Activated gamma-delta T cell (primary cell): ENCODE measurements at places on chromosomes 5 and 9.

DNA sequence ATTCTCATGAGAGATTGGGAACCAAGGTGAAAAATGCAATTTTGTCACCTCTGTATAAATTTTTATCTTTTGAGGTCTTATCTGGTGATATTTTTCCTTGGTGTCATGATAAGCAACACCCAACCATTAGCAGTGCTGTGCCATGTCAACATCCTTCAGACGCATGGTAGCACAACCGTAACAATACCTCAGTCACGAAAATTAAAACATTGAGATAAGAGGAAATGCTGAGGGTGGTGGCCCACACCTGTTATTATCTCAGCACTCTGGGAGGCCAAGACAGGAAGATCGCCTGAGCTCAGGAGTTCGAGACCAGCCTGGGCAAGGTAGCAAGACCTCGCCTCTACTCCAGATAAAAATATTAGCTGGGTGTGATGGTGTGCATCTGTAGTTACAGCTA is 32.7 kb downstream of the SLC46A2 start:
- DNase-seq: no peak

DNA sequence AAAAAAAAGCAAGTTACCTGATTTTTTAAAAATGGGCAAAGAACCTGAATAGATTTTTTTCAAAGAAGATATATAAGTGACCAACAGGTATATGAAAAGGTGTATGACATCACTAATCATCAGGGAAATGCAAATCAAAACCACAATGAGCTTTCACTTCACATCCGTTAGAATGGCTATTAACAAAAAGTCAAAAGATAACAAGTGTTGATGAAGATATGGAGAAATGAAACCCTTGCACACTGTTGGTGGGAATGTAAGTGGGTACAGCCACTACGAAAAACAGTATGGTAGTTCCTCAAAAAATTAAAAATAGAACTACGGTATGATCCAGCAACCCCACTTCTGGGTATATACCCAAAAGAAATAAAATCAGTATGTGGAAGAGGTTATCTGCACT is 134.8 kb downstream of the UGCG start:
- DNase-seq: no peak

DNA sequence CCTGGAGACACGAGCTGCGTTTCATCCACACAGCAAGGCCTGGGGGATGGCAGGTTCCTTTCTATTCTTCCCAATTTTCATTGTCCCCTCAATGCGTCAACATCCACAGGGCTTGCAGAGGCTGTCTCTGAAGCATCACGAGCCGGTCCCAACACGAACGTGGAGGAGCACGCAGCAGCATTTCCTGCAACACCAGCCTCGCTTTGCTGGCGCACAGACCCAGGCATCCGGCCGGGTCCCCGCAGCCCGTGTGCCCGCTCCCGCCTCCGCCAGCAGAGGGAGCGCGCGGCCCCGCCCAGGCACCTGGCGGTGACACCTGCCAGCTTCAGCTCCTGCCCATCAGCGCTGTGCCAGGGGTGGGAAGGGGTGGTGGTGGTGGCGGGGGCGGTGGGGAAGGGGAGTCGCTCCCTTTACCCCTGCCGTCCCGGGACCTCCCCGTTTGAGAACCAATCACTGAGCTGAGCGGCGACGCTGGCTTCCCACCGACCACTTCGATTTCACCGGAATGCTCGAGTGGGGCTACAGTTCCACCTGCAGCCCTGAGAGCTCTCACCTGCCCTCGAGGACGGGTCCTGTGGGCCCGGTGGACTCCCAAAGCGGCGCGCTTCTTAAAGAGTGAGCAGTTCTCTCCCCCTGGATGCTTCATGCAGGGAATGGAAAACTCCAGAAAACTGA is 464.5 kb downstream of the ICE1 start:
- no peak for DNase-seq

- no peak for DNase-seq
These were observed 5.5 kb downstream of the PDLIM4 start for GRCh38 chr5:132262882-132263547.

DNA sequence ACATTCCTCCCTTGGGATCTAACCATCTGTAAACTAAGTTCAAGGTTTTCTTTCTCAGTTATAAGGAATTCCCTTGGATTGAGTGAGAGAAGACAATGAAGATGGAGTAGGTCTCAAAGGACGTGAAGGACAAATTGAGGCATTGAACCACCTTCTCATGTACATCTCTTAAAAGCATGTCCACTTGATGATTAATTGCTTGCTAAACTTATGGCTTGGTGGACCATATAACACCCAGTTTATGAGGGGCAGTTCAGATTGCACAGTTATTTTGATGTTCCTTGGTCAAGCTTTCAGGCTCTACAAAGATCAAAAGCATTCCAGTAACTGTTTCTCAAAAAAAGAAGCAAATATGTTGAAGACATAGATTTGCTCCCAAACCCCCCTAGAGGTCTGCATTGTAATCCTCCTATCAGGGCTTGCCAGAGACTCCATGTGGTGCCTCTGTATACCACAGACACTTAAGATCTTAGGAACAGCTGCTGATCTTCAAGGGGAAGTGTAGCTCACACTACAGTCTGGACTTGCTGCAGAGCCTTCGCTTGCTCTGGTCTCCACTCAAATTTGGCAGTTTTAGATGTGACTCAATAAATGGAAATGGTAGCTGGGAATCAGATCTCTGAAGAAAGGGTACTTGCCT is 56.9 kb upstream of the ALDH1A1 start:
- DNase-seq: no peak

DNA sequence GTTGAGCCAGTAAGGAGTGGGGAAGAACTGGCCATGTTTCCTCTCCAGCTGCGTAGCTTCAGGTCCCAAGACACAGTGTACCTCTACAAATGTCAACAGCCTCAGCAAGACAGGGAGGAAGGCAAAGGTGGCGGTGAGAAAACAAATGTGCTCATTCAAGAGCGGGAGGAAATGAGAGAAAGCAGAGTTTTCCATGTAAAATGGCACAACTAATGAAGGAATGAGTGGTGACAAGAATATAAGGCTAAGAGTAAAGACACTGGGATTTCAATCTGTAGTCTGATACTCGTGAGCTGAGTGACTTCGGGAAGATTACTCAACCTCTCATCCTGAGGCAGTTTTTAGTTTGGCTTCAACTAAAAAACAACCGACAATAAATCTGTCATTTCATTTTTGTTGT is 67.6 kb downstream of the DPYSL3 start:
- DNase-seq: no peak

DNA sequence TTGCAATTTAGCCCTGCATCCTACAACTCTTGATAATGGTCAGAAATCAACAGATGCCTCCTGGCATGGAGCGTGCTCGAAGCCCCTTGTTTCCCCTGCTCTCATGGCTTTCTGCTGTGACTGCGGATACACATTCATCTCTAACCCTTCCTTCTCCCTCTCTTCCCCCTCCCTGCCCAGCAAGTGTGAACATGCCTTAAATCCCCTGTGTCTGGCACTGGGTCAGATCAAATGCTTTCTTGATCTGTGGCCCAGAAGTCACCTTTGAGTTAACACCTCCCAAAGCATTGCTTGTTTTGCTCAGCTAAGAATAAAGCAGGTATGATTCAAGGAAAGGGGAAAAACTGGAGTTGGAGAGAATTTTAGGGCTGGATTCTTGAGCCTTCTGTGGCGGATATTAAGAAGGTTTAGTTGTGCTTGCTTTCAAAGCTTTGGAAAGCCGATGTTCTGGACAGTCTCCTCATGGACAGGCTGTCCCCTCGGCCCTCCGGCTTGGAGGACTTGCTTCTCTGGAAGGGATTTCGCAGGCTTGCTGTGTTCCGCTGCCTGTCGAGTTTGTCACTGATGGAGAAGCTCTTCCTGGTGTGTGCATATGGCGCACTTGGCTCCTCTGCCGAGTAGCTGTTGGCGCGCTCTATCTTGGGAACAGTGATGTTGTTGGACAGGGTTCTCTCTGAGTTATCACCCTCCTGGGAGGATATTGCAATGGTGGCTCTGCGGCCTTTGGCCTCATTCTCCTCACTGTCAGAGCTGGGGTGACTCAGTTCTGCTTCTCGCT is 121.3 kb upstream of the KLF9 start:
- no peak for DNase-seq

- DNase-seq: no peak
These were observed 39.4 kb upstream of the MAP1B start for GRCh38 chr5:72067682-72068470.

- no peak for DNase-seq
These were observed 897.5 kb downstream of the TLE1 start for GRCh38 chr9:80791836-80792235.

GRCh38 chr5:988322-988721 is 20.3 kb upstream of the NKD2 start:
- no peak for DNase-seq

DNA sequence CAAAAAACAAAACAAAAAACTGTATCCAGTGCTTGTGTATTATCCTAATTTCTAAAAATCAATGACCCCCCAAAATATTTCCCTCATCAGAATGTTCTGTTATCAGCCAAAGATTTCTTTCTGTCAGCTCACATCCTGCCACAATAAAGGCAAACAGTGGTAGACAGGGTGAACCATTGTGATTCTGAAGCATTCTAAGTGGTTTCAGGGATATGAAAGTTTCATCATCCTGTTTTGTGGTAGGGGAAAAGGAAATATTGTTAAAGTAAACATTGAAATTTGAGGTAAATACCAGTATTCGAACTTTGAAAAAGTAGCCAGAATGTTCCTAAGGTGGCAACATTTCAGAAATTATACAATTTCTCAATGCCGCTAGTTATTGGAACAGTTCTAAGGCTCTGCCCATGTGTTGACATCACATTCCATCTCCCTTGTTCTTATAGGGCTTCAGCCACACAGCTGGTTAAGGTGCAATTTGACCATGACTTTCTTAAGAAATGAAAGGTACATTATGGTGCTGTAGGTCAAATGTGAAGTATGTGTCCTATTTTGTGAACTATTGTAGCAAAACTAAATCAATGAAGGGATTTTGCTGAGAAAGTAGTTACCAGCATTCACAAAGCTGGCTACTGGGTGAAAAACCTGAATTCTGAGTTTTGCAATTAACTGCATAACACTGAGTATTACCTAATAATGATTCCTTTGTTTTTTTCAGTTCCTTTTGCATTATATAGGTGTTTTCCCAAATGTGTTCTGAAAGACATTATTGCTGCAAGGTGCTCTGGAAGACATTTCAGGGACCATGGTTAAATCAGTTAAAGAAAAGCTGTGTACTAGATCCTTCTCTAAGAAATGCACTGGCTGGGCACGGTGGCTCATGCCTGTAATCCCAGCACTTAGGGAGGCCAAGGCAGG is 107.6 kb upstream of the RASGRF2 start:
- DNase-seq: no peak

DNA sequence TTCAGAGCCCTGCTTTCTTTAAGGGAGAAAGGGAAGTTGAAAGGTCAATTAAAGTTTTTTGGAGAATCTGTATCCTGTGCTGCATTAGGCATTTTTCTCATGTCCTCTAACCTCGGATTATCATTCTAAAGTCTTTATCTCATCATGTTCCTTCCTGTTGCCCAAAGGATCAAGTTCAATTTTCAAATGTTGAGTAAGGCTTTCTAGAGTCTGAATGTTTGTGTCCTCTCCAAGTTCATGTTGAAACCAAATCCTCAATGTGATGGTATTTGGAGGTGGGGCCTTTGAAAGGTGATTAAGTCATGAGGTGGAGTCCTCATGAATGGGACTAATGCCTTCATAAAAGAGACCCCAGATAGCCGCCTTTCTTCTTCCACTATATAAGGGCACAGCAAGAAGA is 20.2 kb upstream of the TNC start:
- DNase-seq: no peak

- DNase-seq: no peak
These were observed 50.7 kb upstream of the SLC25A51 start for GRCh38 chr9:37954581-37954981.

GRCh38 chr9:93580654-93581380 is 4.4 kb downstream of the PHF2 start:
- DNase-seq: no peak

GRCh38 chr5:122333564-122333963 is 21.5 kb downstream of the SNCAIP start:
- no peak for DNase-seq

- DNase-seq: no peak
These were observed 24.6 kb downstream of the NR2F1 start for GRCh38 chr5:93607367-93608258.

- DNase-seq: no peak
These were observed 35.7 kb upstream of the NTNG2 start for GRCh38 chr9:132125944-132126679.

DNA sequence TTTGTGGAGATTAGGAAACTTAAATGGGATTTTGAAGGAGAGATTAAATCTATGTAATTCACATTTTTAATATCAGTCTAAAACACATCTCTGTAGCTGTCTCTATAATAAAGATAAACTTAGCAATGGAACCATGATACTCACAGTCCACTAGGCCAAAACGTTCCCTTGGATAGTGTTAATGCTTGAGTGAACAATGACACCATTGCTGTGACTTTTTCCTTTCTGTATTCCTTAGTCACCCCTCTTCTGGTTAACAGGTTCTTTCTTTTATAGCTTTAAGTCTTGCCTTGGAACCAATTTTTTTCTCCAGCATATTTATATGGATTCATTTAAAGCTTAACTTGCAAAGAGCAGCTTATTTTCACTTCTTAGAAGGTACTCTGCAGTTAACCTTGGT is 63.3 kb downstream of the INSL6 start:
- DNase-seq: no peak

- DNase-seq: no peak
These were observed 100.5 kb upstream of the SPATA31D4 start for GRCh38 chr9:81827616-81828296.

DNA sequence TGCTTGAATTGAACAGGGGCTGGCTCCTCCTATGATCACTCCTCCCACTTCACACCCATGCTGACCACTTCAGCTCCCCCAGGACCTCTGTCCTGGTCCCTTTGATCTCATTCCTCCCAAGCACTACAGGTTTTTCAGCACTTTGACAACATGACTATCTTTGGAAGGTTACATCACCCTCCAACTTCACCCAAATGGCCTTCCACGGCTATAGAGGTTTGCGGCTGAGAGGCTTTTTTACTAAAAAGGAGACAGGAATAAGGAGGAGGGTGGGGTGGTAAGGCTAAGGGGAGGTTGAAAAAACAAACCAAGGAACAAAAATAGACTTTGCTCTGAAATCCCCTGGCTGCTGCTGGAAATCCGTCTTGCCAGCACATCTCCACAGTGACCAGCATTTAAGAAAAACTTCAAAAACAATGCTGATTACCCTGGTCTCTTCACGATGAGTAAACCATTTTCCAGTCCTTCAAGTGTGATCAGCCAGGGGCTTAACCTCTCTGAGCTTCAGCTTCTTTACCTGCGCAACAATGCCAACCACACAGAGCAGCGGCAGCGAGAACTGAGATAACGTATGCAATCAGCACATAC is 102.7 kb downstream of the DPYSL3 start:
- DNase-seq: no peak
